Activated CD4-positive, CD25-positive, alpha-beta regulatory T cell (primary cell): ENCODE measurements at places on chromosomes 7 and 10.
A peak's percentile ranks its signal among the peaks of the same experiment; 100 is the strongest.

DNA sequence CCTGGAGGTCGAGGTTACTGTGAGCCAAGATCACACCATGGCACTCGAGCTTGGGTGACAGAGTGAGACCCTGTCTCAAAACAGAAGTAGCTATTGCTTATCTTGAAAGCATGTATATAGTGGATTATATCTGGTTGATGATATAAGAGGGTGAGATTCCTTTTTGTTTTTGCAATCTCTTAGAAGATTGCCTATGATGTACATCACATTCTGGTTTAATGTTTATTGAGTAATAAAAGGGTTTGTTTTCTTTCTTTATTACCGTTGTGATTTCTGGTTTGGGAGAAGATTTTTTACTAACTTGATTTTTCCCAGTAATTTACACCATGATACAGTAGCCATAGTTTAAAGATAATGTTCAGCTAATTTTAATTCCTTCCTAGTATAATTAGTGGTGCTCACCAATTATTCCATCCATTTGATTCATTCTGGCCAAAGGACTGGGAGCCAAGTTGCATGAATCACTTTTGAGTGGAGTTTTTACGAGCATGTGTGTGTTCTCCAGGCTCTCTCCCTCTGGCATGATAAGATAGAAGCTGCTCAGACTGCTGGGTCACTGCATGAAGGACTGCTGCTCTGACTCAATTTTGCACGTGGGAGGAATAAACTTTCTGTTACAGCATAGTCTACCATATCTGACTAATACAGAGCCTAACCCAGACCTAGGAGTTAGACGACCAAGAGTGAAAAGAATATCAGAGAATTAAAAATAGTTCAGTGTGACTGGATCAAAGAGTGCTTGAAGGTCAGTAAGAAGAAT, 13.5 kb upstream of the TSPAN13 start:
- no peak for DNase-seq

GRCh38 chr10:125201108-125201524, 40.8 kb upstream of the CTBP2 start:
- no peak for DNase-seq

GRCh38 chr7:157889480-157889879, 552.7 kb downstream of the DNAJB6 start:
- DNase-seq, result no peak

- peak; percentile 93 for DNase-seq
Observed at GRCh38 chr7:12686234-12686890, 1.1 kb upstream of the ARL4A start.

DNA sequence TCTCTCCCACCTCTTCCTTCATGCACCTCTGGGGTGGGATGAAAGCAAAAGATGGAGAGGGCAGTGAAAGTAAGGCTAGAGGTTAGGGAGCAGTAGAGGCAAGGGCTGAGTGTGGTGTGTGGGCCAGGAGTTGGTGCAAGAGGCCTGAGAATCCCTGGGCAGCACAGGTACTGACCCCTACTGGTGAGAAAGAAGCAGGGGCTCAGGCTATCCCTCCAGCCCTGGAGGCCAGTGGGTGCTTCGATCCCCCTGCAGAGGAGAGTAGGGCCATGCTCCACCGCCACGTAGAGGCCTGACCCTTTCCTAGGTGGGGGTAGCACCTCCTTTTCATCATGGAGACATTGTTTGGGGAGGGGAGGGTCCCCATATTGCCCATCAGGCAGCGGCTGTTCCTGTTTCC, 9.8 kb downstream of the CDHR1 start:
- DNase-seq, result no peak

- DNase-seq, result no peak
Observed at GRCh38 chr7:99218406-99219184, 10.7 kb upstream of the KPNA7 start.

DNA sequence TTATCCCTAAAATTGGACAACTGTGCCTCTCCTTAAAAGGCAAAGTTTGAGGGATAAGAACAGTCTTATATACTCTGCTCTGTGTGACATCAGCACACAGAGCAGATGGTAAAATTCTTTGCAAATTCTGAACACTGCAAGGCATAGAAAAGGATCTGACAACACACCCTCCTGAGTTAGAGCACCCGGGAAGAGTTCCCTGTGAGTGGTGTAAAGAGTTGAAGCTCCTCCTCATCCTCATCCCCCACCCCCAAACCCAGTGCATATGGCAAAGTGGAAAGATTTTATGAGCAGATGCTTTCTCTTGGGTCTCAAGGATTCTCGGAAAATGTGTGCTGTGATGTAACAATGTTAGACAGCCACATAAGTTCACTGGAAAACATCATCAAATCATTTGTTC, 40.0 kb upstream of the DGKI start:
- no peak for DNase-seq

GRCh38 chr7:49279891-49280290, 355.5 kb downstream of the CDC14C start:
- no peak for DNase-seq

DNA sequence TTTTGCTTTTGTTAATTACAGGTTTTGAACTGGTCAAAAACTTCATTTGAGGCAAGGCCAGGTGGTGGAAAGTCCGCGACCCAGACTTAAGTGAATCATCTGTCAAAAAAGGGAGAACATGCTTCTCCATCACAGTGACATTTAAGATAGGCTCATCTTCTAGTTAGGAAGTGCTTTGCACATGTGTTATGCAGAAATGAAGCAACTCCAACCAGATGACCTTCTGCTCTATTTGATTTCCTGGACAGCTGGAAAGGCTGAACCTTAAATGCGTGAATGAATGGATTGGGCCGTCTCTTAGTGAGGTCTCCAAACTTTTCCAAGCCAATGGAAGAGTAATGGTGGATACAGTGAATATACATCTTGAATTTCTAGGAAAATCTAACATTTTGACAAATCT, 101.6 kb upstream of the FAM13C start:
- no peak for DNase-seq

DNA sequence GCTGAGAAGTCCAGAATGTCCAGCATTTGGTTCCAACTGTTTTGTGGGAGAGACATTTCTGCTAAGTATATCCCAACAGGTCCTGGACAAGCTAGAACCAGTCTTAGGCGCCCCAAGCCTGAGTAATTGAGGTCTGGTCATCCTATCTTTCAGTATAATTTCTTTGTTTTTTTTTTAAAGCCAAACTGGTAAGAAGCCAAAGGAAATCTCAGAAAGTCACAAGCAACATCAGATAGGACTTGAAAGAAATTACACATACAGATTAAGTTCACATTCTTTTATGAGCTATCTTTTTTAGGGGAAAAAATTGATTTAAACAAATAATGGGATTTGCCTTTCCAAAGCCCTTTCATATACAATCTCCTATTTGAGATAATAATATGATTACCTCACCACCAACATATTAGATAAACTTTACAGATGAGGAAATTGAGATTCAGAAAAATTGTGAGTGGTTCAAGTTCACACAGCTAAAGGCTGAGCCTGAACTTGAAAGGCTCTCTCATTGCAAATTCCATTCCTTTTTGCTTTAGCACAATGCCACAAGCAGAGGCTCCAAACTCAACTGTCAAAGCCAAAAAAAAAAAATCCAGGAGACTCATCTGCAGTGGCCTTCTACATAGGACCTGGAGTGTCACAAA, 15.0 kb downstream of the PDLIM1 start:
- DNase-seq, result no peak

DNA sequence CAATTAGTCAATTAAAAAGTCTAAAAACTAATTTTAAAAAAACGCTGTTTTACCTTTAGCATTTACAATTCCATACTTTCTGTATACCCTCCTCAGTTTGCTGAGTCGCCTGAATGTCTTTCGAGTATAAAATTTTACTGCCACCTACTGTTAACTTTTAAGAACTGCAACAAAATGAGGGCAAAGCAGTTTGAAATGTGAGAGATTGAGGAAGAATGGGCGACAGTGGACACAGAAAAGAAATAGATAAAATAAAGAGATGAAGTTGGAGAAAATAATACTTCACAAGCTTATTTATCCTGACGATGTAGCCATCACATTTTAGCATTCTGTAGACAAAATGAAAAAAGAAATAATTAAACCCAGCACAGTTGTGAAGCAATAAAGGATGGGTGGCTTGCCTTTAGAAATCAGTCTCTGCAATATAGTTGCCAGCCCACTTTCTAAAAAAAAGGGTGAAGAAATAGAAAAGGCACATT, 110.8 kb upstream of the PTN start:
- DNase-seq, result no peak
